Activated CD4-positive, alpha-beta memory T cell treated with anti-CD3 and anti-CD28 coated beads for 36 hours (primary cell): ENCODE measurements at places on chromosomes 7 and 10. TPM values are rescaled to one million over a fixed set of nuclear protein-coding genes. Genes with fewer than 3 reads are reported as not detected.

The ZNF12 gene
- total RNA-seq = 14.9 TPM

The FAM25G gene
- total RNA-seq = not detected

The PTPN20 gene
- total RNA-seq = 1.5 TPM

The PNLIPRP3 gene
- total RNA-seq = not detected

The PDE6C gene
- total RNA-seq = not detected

The PILRA gene
- 0.31 TPM for total RNA-seq

The SERPINE1 gene
- total RNA-seq = not detected

The GJD4 gene
- not detected for total RNA-seq

The TFAM gene
- 85.4 TPM for total RNA-seq

The BAMBI gene
- total RNA-seq = 0.31 TPM

The MOGAT3 gene
- not detected for total RNA-seq

The CFAP69 gene
- total RNA-seq = 0.48 TPM

The KNDC1 gene
- total RNA-seq = 0.70 TPM

The POP7 gene
- 38.7 TPM for total RNA-seq

The C1GALT1 gene
- 36.7 TPM for total RNA-seq

The CALHM2 gene
- total RNA-seq = 21.6 TPM

The CYP26C1 gene
- total RNA-seq = not detected

The DNAJC12 gene
- 8.8 TPM for total RNA-seq

The FOXP2 gene
- total RNA-seq = not detected

The ADIRF gene
- total RNA-seq = not detected

The CALML3 gene
- not detected for total RNA-seq

The GALNT17 gene
- not detected for total RNA-seq

The INA gene
- total RNA-seq = 0.15 TPM

The SNCG gene
- total RNA-seq = not detected

The SPRN gene
- not detected for total RNA-seq

The ACTA2 gene
- total RNA-seq = 23.3 TPM

The UPK3BL2 gene
- 5.8 TPM for total RNA-seq

The FAM131B gene
- total RNA-seq = 2.3 TPM

The SRRM3 gene
- total RNA-seq = not detected

The IKZF5 gene
- total RNA-seq = 14.5 TPM

The PTEN gene
- total RNA-seq = 31.9 TPM

The SPDYE5 gene
- not detected for total RNA-seq

The FAM24B gene
- 7.2 TPM for total RNA-seq

The EIF5AL1 gene
- 2.4 TPM for total RNA-seq

The COL26A1 gene
- not detected for total RNA-seq

The GDF2 gene
- not detected for total RNA-seq

The BTBD16 gene
- total RNA-seq = not detected

The CUZD1 gene
- 1.4 TPM for total RNA-seq

The PMPCB gene
- 85.0 TPM for total RNA-seq

The PPP1R17 gene
- total RNA-seq = not detected

The CDHR1 gene
- 0.75 TPM for total RNA-seq

The RET gene
- 0.17 TPM for total RNA-seq

The STK32C gene
- 16.1 TPM for total RNA-seq

The PHKG1 gene
- 3.0 TPM for total RNA-seq

The GPRIN2 gene
- total RNA-seq = not detected

The MPP7 gene
- 12.8 TPM for total RNA-seq

The ANKRD61 gene
- total RNA-seq = 0.17 TPM
